G401 (cell line): ENCODE measurements at places on chromosomes 6 and 20.

DNA sequence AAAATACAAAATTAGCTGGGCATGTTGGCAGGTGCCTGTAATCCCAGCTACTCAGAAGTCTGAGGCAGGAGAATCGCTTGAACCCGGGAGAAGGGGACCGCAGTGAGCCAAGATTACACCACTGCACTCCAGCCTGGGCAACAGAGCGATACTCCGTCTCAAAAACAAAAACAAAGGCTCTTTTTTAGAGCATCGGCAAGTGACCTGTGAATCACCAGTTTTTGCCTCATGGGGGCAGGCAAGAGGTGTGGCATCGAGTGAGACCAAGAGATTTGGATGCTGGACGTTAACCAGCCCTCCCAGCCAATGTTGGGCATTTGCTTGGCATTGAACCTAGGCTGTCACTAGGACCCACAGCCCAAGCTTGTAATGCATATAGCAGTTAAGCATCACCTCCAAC lies 14.6 kb upstream of the CDK5RAP1 start:
- peak; percentile 55 for DNase-seq

GRCh38 chr20:38021087-38021772 lies 12.0 kb downstream of the TTI1 start:
- DNase-seq: no peak

- DNase-seq: no peak
These were observed 270.5 kb downstream of the BMP2 start for GRCh38 chr20:7038029-7038428.

DNA sequence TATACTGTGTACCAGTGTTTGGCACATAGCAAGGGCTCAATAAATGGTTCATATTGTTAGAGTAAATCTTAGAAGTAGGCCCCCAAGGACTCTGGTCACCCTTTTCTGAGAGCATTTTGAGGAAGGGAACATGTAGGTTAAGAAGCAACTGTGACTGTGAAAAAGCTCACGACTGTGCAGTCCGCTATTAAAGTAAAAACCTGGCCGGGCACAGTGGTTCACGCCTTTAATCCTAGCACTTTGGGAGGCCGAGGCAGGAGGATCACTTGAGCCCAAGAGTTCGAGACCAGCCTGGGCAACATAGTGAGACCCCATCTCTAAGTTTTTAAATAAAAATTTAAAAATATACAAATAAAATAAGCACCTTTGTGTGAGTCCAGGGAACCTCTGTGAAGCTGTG lies 5.0 kb downstream of the ZDHHC14 start:
- no peak for DNase-seq

DNA sequence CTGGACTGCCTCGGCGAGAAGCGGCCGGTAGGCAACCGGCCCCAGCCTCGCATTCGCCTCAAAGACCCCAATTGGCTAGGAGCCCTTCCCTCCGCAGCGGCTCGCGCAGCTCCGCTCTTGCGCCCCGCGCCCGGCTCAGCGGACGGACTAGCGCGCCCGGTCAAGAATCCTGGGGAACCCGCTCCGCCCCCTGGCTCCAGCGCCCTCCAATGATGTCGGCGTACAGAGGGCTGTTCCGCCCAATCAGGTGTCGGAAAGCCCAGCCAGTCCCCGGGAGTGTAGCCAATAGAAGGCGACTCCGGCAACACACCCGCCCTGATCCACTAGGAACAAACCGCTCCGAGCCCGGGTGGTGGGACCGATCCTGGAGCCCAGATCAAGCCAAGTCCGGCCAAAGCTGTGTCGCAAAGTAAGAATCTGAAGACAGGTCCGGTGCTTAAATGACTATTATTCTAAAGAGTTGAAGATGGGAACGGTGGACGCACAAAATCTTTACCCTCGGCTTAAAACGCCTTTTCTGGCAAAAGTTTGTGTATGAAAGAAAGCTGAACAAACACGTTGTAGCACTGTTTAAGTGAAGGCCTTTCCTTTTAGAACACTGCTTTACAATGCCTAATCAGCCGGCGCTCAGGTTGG lies 132.2 kb downstream of the OGFRL1 start:
- DNase-seq: peak; percentile 98

GRCh38 chr6:108618623-108619152 lies 58.0 kb downstream of the FOXO3 start:
- no peak for DNase-seq

DNA sequence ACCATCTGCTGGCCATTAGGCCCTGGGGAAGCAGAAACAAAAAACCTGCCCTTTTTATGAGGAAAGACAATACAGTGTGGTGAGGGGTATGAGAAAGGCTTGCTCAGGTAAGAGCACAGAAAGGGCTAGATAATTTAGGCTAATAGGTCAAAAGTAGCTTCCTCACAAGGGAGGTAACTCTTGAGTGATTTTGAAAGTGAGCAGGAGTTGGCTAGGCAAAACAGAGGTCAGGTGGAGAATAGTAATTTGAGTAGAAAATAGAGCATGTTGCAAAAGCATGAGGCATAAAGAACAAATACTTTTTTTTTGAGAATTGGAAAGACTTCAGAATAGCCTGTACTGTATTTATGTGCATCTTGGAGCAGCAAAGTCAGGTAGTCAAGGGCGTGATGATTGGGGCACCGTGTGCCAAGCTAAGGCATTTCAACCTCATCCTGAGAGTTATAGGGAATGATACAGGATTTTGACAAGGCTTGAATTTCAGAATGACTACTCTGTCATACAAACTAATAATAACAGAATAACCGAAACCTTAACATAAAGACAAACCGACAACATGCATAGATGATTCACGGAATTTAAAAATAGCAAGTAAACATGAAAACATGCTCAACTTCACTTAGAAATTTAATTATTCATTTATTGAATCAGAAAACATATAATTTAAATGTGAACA lies 123.0 kb upstream of the ENPP5 start:
- DNase-seq: no peak

DNA sequence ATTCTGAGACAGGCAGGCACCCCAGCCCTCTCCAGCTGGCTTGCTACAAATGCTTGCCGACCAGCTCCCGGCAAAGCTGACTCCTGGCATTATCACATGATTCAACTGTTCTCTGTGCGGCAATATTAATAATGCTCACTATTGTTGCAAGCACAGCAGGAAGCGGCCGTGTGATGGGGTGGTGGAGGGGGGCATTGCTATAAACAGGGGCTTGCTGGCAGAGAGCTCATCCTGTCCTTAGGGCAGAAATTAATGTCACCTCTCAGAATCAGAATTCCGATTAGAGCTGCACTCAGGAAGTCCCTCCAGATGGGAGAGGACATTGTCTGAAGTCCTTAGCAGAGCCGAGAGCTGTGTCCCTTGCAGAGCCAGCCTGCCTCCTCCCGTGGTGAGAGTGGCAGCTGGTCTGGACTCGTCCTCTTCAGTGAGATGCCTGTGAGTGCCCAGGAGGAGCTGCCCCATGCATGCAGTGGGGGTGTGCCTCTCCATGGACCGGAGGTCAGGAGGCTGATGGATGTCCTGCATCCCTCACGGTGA lies 162.5 kb downstream of the CDH4 start:
- DNase-seq: peak; percentile 4

DNA sequence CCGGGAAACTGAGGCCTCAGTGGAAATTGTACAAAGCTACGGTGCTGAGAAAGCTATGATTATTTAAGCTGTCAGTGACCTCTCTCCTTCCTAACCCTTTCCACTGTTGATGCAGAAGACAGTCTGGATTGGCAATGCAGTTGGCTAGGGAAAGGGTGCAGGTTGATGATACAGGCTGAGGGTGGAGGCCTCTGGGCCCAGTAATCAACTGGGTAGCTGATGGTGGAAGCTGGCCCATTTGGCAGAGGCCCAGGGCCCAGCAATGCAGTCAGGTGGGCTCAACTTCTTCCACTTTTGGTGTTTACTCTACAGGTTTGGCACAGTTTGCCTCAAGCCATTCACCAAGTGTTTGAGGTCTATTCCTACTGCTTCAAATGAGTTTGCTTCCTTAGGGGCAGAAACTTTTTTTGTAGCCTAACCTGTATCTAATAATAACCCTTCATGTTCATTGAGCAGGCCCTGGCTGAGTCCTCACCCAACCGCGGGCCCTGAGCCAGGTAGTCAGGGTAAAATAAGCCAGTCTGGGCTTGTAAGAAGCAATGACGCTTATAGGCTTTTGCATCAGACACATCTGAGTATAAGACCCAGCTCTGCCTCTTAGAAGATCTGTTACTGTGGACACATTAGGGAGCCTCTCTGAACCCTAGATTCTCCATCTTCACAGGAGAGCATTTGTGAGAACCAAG lies 12.1 kb downstream of the BCL2L1 start:
- DNase-seq: peak; percentile 75

DNA sequence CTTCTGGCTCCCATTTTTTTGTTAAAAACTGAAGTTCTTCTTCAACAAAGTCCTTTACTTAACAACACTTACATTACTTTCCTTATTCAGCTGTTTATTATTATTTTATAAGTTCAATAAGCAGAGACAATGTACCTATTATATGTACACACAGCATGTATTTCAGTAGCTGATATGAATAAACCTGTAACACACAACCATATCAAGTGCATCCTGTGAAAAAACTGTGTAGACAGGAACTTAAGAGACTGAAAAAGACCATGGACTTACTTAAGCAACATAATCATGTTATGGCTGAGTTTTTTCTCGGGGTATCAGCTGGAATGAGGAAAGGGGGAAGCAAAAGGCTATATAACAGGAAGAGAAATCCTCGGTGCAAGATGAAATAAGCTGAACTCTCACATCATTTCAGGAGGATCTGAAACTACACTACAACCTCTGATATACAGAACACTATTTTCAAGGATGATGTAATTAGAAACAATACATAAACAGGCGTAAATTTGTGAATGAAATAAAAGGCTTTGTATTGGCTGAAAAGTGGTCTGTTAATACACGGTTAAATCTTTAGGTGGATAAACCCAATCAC lies 70.9 kb downstream of the REV3L start:
- no peak for DNase-seq

DNA sequence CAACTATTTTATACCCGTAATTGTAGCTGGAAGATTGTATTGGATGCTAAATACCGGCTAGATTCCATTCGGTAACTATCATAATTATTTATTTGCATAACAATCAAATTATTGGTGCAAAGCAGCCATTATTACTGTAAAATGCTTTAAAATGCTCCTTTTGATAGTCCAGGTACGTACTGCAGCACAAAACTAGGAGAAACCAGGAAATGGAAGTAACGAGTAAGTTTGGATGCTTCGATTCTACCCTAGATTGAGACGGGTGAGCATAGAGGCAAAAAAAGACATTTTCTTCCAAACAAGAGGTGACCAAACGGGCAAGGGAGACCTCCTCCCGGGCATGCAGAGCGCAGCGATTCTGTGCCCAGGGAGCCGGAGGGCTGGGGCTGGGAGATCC lies 469 bp upstream of the XRN2 start:
- DNase-seq: no peak

- no peak for DNase-seq
These were observed 98.6 kb upstream of the FAM83B start for GRCh38 chr6:54747955-54748354.

DNA sequence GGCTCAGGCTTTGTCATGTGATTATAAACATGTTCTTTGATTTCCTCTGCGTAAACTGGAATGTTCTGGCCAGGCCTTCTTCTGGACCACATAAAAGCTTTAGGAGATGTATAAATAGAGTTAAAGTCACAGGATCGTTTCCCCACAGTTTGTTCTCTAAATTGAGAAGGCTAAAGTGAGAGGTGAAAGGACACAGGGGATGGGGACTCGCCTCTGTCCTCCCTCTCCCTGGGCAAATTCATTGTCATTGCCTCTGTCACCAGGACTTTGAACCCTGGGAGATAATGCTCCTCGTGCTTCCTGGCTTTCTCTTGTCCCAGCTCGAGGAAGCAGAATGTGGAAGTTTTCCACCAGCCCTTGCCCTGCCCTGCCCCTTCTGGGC lies 20.3 kb upstream of the ZFAND3 start:
- no peak for DNase-seq

DNA sequence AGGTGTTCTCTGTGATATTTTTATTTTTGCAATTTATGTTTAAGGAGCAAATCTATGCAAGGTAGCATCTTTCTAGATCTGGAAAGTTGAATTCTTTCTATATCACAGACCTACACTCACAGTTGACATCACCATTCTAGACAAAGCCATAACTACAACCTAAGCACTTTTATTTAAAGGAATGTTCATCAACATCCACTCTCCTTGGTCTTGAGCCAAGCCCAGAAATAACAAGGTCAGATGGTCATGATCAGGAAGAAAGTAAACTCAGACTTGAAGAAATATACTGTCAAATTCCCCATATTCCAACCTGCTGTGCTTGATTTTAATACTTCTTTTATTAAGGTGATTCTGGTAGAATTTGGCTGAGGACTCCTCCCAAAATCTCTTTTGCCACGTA lies 32.2 kb downstream of the MMUT start:
- DNase-seq: no peak

DNA sequence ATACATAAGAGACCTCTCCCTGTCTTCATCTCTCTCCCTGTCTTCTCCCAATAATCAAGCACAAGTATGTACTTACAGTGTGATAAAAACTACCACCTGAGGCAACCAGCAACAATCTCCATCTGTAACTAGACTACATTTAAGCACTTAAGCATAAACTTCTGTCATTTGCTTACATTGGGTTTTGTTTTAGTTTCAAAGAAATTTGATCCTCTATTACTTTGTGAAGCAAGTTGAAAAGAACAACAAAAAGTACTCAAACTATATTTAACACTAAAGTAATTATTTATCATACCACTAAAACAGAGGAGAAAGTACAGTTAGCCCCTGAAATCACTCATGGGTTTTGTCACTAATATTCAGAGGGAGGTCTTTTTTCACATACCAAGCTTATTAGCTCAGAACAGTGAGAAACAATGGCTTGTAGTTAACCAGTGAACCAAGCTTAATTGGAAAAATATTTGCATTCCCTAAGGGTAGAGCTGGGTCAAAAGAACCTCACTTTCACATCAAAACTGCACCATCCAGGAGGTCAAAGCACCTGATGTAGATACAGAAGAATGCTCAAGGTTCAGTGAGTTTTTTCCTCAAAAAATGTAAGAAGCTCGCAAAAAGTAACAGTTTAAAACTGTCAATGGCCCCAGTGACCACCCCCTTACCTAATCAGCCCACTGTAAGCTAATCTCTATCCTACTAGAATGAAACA lies 34.1 kb downstream of the DCDC2 start:
- DNase-seq: no peak

GRCh38 chr6:137673603-137674002 lies 179.4 kb upstream of the OLIG3 start:
- DNase-seq: no peak

DNA sequence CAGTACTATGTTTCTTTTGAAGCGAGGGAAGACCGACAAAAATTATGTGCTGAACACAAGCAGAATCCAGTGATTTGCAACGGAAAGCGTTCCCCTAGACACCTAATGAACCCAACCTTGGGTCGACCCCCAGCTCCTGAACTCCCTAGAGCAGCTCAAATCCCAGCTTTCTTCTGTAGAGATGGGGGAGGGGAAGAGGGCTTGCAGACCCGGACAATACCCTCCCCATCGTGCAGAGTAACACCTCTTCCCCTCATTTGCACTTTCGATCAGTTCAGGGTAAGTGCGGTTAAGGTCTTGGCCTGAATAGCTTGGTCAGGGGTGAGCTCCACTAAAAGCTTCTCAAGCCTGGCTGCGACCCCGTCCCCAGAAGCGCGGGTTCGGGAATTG lies 404 bp downstream of the CEP162 start:
- peak; percentile 22 for DNase-seq
